ENCODE measurements at places on chromosomes 4 and X. TPM values are rescaled to one million over a fixed set of nuclear protein-coding genes. Genes with fewer than 3 reads are reported as not detected.

- H3K36me3 ChIP-seq, result no peaks in the 10 kb centered on the region
- no peak overlapping the region for H3K27ac ChIP-seq
- peaks cover 26% of the 10 kb centered on the region for H3K27me3 ChIP-seq
- no peak for DNase-seq
- no peak overlapping the region for H3K4me3 ChIP-seq
- H3K4me1 ChIP-seq, result no peaks in the 10 kb centered on the region
Measured at GRCh38 chr4:13492747-13493146, 8.6 kb upstream of the RAB28 start.

Gene CTAG2
- 17.1 TPM for total RNA-seq

- no peaks in the 10 kb centered on the region for H3K4me1 ChIP-seq
- no peaks in the 10 kb centered on the region for H3K27me3 ChIP-seq
- H3K4me3 ChIP-seq, result no peak overlapping the region
Measured at GRCh38 chr4:137762591-137762990, 230.3 kb upstream of the PCDH18 start.

DNA sequence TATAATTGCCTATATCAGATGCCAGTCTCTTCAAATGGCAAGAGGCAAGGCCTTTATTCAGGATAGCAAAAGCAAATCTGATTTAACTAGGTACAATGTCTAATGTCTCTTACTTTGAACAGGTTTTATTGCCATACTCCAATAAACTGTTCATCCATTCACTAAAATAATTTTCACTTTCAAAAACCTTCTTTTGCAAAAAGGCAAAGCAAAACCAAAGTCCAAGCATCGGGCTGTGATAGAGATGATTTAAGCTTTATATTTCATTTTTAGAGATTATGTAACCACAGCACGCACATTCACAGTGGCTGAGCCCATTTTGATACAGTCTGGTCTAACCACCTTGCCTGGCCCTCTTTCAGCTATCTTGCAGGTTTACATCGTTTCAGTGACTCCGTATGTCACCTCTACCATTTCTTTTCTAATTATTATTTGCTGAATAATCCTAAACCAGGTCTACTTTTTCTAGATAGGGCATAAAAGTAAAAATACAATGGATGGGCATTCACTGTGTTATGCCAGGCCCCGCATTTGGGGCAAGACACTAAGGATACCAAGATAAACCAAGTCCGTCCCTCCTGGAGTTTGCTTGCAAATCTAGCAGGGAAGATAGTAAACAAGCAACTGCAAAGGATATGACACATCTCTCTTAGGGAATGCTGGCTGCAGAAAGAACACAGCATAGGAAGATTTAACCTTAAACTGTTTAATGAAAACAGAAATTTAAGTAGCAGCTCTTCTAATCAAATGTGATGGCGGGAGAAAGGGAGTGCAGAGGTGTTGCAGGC is 1.8 kb downstream of the CASP3 start:
- H3K27me3 ChIP-seq, result no peaks in the 10 kb centered on the region
- peaks cover 28% of the 10 kb centered on the region for H3K36me3 ChIP-seq
- H3K4me3 ChIP-seq, result peak overlapping the region; percentile 98
- peak overlapping the region; percentile 96 for H3K27ac ChIP-seq
- no peak for DNase-seq

- peaks cover 83% of the 10 kb centered on the region for H3K27me3 ChIP-seq
- H3K4me1 ChIP-seq, result peaks cover 13% of the 10 kb centered on the region
- no peak overlapping the region for H3K27ac ChIP-seq
- H3K36me3 ChIP-seq, result no peaks in the 10 kb centered on the region
- H3K4me3 ChIP-seq, result peak overlapping the region; percentile 10
- peak; percentile 63 for DNase-seq
Measured at GRCh38 chrX:25020905-25021449, 5.2 kb upstream of the ARX start.

- H3K36me3 ChIP-seq, result no peaks in the 10 kb centered on the region
- no peaks in the 10 kb centered on the region for H3K27me3 ChIP-seq
- H3K27ac ChIP-seq, result no peak overlapping the region
- DNase-seq, result no peak
Measured at GRCh38 chrX:131646106-131646505, 102.2 kb downstream of the OR13H1 start.

Gene ZDHHC15
- 0.11 TPM for total RNA-seq

Gene CSAG3
- total RNA-seq, result not detected

- no peak overlapping the region for H3K27ac ChIP-seq
- H3K27me3 ChIP-seq, result no peaks in the 10 kb centered on the region
- H3K4me1 ChIP-seq, result peaks cover 15% of the 10 kb centered on the region
Measured at GRCh38 chrX:9471571-9471985, 6.7 kb downstream of the TBL1X start.

DNA sequence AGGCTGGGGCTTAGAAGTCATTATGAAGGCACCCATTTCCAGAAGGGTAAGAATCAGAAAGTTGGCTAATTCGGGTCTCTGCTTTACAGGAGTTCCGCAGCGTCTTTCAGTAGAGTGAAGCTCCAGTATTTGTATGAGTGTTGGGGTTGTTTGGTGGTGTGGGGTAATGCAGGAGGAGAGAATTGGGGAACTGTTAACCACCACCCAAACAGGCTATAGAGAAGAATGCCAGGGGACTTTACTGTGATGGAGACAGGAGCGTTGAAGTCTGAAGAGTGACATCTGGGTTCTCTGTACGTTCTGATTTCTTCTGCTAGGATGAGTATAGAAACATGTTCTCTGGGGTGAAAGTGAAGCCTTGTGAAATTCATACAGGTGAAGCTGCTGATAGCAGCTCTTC is 96.3 kb downstream of the TBL1X start:
- H3K27ac ChIP-seq, result no peak overlapping the region
- peaks cover 7% of the 10 kb centered on the region for H3K4me1 ChIP-seq
- H3K36me3 ChIP-seq, result peaks cover 14% of the 10 kb centered on the region
- no peak overlapping the region for H3K4me3 ChIP-seq
- no peak for DNase-seq

GRCh38 chrX:112832481-112833095 is 8.0 kb downstream of the AMOT start:
- no peaks in the 10 kb centered on the region for H3K36me3 ChIP-seq
- no peaks in the 10 kb centered on the region for H3K4me1 ChIP-seq
- no peak for DNase-seq
- H3K4me3 ChIP-seq, result no peak overlapping the region
- no peak overlapping the region for H3K27ac ChIP-seq
- peaks cover 3% of the 10 kb centered on the region for H3K27me3 ChIP-seq

DNA sequence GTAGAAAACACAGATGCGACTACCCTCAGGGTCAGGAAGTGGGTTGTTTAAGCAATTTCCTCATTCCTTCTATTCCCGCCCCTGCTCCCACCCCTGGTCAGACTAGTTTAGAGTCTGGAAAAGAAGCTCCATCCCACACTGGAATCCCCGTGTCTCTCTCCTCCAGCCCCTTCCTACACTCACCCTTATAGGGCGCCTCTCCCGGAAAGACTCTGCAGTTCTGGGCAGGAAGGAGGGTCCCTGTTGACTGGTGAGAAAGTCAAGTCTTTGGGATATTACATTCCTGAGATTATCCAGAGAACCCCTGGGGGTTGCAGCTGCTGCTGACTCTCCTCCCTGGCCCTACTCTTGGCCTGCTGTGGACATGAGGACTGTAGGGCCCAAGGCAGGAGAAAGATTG is 11.9 kb downstream of the STARD8 start:
- H3K36me3 ChIP-seq, result no peaks in the 10 kb centered on the region
- no peak overlapping the region for H3K4me3 ChIP-seq
- H3K27me3 ChIP-seq, result no peaks in the 10 kb centered on the region
- H3K27ac ChIP-seq, result no peak overlapping the region

Gene PCDH18
- total RNA-seq, result not detected

GRCh38 chr4:120446051-120446567 is 379.5 kb upstream of the MAD2L1 start:
- no peak overlapping the region for H3K4me3 ChIP-seq
- no peaks in the 10 kb centered on the region for H3K36me3 ChIP-seq
- peaks cover 5% of the 10 kb centered on the region for H3K27me3 ChIP-seq
- H3K4me1 ChIP-seq, result peaks cover 2% of the 10 kb centered on the region

Gene GPRASP1
- 14.0 TPM for total RNA-seq

Gene VGLL1
- total RNA-seq, result 0.77 TPM

Gene USP51
- total RNA-seq, result 2.0 TPM

GRCh38 chr4:1187182-1187581 is 14.8 kb upstream of the SPON2 start:
- peaks cover 14% of the 10 kb centered on the region for H3K36me3 ChIP-seq
- peaks cover 23% of the 10 kb centered on the region for H3K4me1 ChIP-seq
- H3K27me3 ChIP-seq, result no peaks in the 10 kb centered on the region
- H3K27ac ChIP-seq, result peak overlapping the region; percentile 27
- peak overlapping the region; percentile 26 for H3K4me3 ChIP-seq

Gene ADGRA3
- 1.3 TPM for total RNA-seq

Gene ZCCHC12
- total RNA-seq, result not detected

Gene TBC1D14
- total RNA-seq, result 44.5 TPM

Gene CT45A3
- total RNA-seq, result not detected

Gene DUSP9
- not detected for total RNA-seq

DNA sequence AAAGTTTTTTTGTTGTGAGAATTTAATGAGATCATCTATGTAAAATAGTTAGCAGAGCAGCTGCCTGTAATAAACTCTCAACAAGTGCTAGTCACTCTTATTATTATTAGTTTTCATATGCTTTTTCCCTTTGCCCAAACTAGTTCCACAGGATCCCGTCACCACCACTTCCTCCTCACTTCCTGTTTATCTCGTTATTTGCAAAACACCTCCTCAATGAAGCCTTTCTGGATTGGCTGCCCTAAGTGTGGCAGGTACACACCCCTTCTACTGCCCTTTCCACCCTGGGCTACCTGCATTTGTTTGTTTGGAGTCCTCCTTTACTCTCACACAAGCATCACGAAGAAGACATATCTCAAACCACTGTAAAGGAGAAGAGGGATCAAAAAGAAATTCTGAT is 54.4 kb upstream of the KLF3 start:
- no peak overlapping the region for H3K4me3 ChIP-seq
- H3K27ac ChIP-seq, result no peak overlapping the region
- no peaks in the 10 kb centered on the region for H3K27me3 ChIP-seq
- DNase-seq, result no peak
- peaks cover 22% of the 10 kb centered on the region for H3K4me1 ChIP-seq
- H3K36me3 ChIP-seq, result no peaks in the 10 kb centered on the region

Gene F11
- total RNA-seq, result not detected

- H3K27ac ChIP-seq, result no peak overlapping the region
- H3K4me1 ChIP-seq, result no peaks in the 10 kb centered on the region
- no peaks in the 10 kb centered on the region for H3K27me3 ChIP-seq
- no peak overlapping the region for H3K4me3 ChIP-seq
- no peaks in the 10 kb centered on the region for H3K36me3 ChIP-seq
Measured at GRCh38 chr4:134219043-134219442, 17.5 kb upstream of the PABPC4L start.

DNA sequence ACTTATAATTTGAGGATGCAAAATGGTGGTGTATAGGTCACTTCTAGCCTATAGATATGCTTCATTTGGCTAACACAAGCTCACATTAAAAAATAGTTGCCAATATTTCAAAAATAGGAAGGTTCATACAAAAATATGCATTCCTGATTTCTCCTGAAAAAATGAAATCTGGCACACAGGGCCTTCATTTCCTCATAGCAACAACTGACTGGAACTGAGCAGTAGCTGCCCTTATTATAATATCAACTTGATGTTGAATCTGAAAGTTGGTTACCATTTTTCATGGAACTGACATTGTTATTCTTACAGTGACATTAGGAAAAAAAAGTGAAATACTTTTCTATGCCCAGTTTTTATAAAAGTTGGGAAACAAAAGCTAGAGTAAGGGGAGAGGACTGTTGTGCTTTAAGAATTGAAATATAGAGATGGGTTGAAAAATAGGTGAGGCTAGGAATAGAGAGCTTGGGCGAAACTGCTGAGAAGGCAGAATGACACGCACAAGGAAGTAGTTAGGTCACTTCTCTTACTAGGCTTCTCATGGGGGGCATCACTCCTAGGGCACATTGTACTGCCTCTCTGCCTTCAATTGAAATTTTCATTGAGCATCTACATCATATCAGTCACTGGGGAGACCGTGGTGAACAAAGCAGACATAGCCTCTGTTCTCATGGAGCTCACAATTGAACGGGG is 43.1 kb upstream of the C1GALT1C1 start:
- H3K4me3 ChIP-seq, result no peak overlapping the region
- no peak for DNase-seq
- H3K36me3 ChIP-seq, result peaks cover 7% of the 10 kb centered on the region
- H3K4me1 ChIP-seq, result peaks cover 3% of the 10 kb centered on the region
- H3K27me3 ChIP-seq, result no peaks in the 10 kb centered on the region
- H3K27ac ChIP-seq, result no peak overlapping the region

Gene PLAC1
- total RNA-seq, result not detected

Gene SCFD2
- 22.9 TPM for total RNA-seq

GRCh38 chr4:165947019-165947418 is 74.0 kb downstream of the TLL1 start:
- H3K4me1 ChIP-seq, result no peaks in the 10 kb centered on the region
- no peak overlapping the region for H3K27ac ChIP-seq
- no peaks in the 10 kb centered on the region for H3K27me3 ChIP-seq
- no peaks in the 10 kb centered on the region for H3K36me3 ChIP-seq

GRCh38 chrX:37820646-37821045 is 26.7 kb downstream of the DYNLT3 start:
- no peaks in the 10 kb centered on the region for H3K27me3 ChIP-seq
- peaks cover 20% of the 10 kb centered on the region for H3K4me1 ChIP-seq
- H3K4me3 ChIP-seq, result no peak overlapping the region

- H3K36me3 ChIP-seq, result no peaks in the 10 kb centered on the region
- no peak overlapping the region for H3K4me3 ChIP-seq
- peaks cover 14% of the 10 kb centered on the region for H3K27me3 ChIP-seq
Measured at GRCh38 chrX:1105671-1106419, 106.6 kb downstream of the CRLF2 start.

- H3K36me3 ChIP-seq, result no peaks in the 10 kb centered on the region
- H3K27ac ChIP-seq, result peak overlapping the region; percentile 70
- peak overlapping the region; percentile 44 for H3K4me3 ChIP-seq
- peaks cover 12% of the 10 kb centered on the region for H3K4me1 ChIP-seq
Measured at GRCh38 chr4:155582971-155583437, 83.6 kb upstream of the GUCY1A1 start.

DNA sequence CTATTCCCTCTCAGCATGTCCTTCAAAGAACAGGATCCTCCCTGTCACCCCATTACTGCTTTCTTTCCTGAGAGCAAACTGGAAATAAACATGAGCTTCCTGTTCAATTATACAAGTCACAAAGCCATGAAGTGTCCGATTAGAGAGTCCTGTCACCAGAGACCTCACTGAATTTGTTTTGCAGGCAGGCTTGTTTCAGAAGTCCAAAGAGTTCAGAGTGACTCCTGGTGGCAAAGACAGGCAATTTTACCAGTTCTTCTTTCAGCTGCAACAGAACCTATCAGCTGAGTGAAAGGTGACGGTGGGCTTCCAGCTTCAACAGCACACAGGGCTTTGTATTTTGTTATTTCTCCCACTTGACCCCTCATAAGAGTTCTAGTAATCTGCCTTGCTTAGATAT is 6.4 kb downstream of the ELK1 start:
- no peaks in the 10 kb centered on the region for H3K27me3 ChIP-seq
- H3K4me3 ChIP-seq, result no peak overlapping the region
- DNase-seq, result no peak
- peaks cover 25% of the 10 kb centered on the region for H3K4me1 ChIP-seq
- no peak overlapping the region for H3K27ac ChIP-seq
